ENCODE measurements at places on chromosomes 13 and 19. TPM values are rescaled to one million over a fixed set of nuclear protein-coding genes. Genes with fewer than 3 reads are reported as not detected.

ZIK1 gene
- total RNA-seq, result 0.53 TPM

GRCh38 chr19:16594131-16594586 lies 21.9 kb upstream of the SLC35E1 start:
- DNase-seq, result no peak

DNA sequence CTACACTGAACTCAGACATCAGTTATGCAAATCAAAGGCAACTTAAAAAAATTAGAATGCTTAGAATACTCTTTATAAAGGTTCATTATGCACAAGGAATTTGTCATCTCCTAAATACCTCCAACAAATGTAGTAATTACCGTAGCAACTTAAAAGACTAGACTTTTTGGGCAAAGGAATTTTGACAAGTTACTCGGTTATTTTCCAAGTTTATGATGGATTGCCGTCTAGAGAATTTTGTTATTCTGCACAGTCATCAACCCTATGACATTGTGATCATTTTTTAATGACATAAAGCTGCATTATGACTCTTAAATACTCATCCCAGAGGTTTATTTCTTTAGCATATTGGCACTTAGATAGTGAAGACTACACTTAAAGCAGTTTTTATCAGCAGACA lies 71.9 kb downstream of the TRPC4 start:
- DNase-seq, result no peak

DNA sequence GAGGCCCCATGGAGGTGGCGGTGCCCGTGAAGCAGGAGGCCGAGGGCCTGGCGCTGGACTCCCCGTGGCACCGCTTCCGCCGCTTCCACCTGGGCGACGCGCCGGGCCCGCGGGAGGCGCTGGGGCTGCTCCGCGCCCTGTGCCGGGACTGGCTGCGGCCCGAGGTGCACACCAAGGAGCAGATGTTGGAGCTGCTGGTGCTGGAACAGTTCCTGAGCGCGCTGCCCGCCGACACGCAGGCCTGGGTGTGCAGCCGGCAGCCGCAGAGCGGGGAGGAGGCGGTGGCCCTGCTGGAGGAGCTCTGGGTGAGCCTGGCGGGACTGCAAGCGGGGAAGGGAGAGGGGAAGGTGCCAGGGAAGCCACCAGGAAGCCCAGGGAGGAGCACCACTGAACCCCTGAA lies 5.8 kb downstream of the ZNF444 start:
- no peak for DNase-seq

GRCh38 chr13:48675247-48675646 lies 21.5 kb downstream of the CYSLTR2 start:
- DNase-seq, result no peak

DNA sequence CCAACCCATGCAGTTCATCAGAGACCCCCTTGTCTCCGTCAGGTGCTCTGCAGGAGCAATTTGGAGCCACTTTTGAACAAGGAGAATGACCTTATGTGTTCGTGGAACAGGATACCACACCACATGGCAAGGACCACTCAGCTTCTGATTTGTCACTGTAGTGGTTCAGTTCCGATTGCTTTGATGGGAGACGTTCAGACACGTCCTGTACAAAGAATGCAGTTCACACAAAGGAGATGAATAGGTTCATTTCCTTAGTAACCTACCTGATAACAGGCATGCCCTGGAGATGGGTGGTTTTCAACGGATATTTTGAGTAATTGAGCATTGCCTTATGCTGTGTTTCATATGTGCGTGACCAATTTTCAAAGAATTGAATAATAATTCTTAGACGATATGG lies 17.2 kb downstream of the FGF9 start:
- no peak for DNase-seq

DNA sequence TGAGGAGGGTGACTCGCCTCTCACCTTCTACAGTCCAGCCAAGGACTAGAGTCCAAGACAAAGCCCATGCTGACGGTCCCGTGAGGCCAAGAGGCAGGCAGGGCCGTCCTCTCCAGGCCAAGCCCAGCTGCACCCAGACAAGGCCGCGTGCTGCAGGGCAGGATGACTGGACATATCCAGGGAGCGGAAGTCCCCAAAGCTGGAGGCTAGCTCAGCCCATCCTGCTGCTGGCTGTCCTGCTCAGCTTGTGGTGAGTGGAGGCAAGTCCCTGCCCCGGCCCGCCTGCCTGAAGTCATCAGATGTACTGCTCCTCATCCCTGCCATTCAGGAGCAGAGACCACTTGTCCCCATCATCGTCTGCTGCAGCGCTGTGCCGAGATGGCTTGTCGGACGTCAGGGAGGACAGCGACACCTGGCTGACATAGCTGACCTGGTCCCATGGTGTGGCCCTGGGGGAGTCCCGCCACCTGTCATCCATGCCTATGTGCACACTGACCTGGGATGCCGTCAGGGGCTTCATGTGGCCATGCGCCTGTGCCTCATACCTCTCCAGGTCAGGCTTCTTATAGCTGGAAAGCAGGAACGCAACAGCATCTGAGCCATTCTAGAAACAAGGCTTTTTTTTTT lies 72.8 kb downstream of the CCDC70 start:
- DNase-seq, result no peak

GRCh38 chr19:51777570-51778462 lies 16.8 kb downstream of the FPR2 start:
- peak; percentile 67 for DNase-seq

LRRC63 gene
- total RNA-seq, result not detected

DNA sequence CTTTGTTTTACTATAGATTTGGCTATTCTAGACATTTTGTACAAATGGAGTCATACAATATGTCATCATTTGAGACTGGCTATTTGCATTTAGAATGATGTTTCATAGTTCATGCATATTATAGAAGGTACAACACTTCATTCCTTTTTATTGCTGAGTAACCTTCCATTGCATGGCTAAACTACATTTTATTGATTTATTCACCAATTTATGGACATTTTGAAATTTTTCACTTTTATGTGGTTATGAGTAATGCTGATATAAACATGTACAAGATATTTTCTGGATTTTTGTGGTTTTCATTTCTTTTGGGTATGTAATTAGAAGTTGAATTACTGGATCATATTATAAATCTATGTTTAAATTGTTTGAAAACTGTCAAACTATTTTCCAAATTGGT lies 710.3 kb upstream of the SLITRK5 start:
- no peak for DNase-seq

GRCh38 chr19:21474671-21475181 lies 30.7 kb upstream of the ZNF429 start:
- DNase-seq, result peak; percentile 32

GRCh38 chr13:24502533-24503378 lies 9.8 kb downstream of the PARP4 start:
- DNase-seq, result peak; percentile 53

GRCh38 chr19:20787786-20788185 lies 11.7 kb downstream of the ZNF66 start:
- DNase-seq, result no peak

IGFL2 gene
- total RNA-seq, result not detected

- DNase-seq, result no peak
Measured at GRCh38 chr13:107743100-107743499, 472.2 kb downstream of the LIG4 start.

DNA sequence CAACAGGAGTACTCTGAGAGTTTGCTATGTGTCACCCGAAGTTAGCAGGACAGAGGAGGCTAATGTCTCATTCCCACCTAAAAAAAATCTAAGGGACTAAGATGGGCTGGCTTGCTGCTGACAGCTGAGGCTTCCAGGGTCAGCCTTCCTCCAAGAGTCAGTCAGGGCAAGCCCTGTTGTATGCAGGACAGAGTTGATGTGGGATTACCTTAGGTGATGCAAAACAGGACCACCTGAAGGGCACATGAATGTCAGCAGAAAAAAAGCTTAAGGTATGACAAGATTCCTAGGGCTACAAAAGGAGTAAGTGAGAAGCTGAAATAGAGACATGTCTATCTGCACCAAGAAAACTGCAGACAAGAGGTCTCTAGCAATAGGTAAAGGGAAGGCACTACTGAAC lies 151.5 kb downstream of the NHLRC3 start:
- DNase-seq, result no peak

DNA sequence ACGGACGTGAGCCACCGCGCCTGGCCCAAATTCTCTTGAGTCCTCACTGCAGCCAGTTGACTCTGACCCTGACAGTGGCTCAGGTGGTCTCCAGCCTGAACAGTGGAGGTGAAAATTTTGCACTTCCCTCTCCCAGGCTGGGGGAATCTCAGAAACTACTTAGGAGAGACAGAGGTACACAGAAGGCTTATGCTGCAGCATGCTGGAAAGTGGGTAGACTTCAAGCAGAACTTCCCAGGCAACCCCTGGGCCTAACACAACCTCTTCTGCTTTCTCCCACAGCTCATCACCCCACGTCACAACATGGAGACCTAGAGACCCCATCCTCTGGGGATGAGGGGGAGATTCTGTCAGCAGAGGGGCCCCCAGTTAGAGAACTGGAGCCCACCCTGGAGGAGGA lies 14.4 kb downstream of the NCAN start:
- DNase-seq, result no peak

DNA sequence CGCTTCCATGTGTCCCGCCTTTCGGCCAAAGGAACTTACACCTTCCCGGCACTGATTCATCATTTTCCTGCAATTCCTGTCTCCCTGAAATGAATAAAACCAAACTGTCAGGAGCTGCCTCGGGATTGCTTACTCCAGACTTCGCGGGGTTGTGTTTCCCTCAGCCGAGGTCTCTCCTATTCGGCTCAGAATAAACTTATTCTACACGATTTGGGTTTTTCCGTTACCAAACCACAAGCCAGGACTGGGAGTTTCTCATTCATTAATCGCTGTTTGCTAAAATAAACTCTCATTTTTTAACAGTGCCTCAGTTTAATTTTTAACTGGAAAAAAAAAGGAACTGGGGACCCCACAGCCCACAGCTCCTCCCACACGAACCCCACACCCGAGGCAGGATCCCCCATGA lies 667 bp downstream of the ZNF878 start:
- peak; percentile 21 for DNase-seq

DNA sequence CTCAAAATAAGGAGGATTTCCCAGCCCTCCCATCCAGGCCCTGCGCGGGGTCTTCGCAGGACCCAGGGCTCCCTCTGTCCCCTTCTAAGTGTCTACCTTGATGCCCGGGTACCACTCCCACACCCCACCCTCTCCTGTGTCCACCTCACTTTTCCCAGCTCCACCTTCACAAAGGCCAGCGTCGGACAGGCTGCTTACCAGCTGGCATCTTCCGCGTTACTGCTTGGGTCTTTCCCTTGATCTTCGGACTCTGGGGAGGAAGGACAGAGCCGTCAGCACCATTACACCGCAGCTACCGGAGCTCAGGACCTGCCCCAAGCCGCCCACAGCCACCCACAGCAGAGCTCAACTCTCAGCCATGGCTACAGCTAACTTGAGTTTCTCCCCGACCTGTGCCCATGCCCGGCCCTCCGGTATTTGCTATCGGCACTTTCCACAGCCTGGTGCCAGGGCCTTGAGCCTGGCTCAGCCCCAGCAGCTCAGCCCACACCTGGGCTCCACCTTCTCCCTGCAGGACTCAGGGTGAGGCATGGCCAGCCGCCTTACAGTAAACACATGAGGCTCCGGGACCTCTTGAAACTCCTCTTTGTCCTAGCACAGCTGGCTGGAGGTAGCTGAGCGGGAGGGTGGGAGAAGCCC lies 3.8 kb downstream of the C13orf46 start:
- DNase-seq, result no peak

KLHL1 gene
- not detected for total RNA-seq

- no peak for DNase-seq
Measured at GRCh38 chr19:16595097-16595496, 22.9 kb upstream of the SLC35E1 start.

NFKBIB gene
- total RNA-seq, result 22.8 TPM

C19orf67 gene
- total RNA-seq, result not detected

GRCh38 chr13:103272770-103273169 lies 206.6 kb upstream of the SLC10A2 start:
- DNase-seq, result no peak

GRCh38 chr19:19202707-19203011 lies 555 bp downstream of the NR2C2AP start:
- DNase-seq, result no peak

DNA sequence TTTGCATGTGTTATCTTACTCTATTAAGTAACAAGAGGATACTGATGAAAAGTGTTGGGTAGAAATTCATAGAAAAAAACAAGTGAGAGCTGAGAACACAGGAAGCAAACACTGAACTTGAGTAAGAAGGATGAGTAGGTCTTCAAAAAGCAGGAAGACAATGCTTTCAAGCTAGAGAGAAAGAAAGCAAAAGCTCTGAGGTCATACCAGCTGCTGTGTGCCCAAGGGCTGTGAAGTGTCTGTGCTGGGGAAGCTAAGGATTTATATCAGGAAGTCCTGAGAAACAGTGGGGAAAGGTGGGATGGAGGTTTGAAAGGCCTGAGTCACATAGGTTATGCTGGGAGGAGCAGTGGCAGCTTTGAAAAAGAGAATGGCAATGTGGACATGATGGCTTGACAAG lies 145.5 kb upstream of the MAB21L1 start:
- peak; percentile 28 for DNase-seq

GRCh38 chr13:99756281-99756680 lies 215.3 kb downstream of the ZIC5 start:
- DNase-seq, result no peak

DNA sequence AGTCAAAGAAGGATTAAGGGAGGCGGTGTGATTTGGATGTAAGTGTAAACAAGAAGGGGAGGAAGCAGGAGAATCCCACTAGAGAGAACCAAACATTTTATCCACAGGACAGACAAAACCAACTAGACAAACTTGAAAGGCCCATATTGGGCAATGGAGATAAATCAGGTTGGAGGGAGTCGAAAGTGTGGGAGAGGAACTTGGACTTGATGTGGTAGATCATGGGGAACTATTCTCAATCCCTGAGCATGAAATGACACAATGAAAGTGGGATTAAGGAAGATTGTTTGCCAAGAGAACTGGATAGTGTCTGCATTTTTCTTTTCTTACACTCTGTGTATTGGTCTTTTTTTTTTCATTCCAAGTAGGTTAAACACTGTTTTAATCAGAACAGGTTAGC lies 17.9 kb downstream of the GPR183 start:
- DNase-seq, result no peak

LYPD3 gene
- total RNA-seq, result 0.17 TPM

- no peak for DNase-seq
Measured at GRCh38 chr19:16133818-16134217, 9.7 kb upstream of the HSH2D start.

CLEC4M gene
- total RNA-seq, result not detected

- no peak for DNase-seq
Measured at GRCh38 chr19:3302755-3303154, 63.6 kb upstream of the NFIC start.

DNA sequence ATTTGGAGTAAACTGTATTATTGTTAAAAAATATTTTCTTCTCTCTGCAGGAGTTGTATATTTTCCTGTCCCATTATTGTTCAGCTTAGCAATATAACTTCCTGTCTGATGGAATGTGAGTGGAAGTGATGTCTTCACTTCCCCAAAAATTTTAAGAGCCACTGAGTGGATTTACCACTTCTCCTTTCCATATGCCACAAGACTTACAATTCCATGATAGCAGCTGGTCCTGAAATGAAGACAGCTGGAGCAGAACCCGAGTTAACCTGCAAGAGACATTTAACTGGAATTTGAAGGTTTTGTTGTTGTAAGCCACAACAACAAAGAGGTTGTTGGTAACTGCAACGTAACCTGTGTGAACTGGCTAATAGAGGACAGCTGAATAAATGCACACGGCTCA lies 23.4 kb upstream of the TBC1D4 start:
- no peak for DNase-seq

- DNase-seq, result no peak
Measured at GRCh38 chr19:44061038-44061437, 9.2 kb downstream of the ZNF223 start.

PCCA gene
- 14.2 TPM for total RNA-seq

All from HFFc6 (cell line).